ENCODE measurements at places on chromosomes 6 and 20. TPM values are rescaled to one million over a fixed set of nuclear protein-coding genes. Genes with fewer than 3 reads are reported as not detected.

DNA sequence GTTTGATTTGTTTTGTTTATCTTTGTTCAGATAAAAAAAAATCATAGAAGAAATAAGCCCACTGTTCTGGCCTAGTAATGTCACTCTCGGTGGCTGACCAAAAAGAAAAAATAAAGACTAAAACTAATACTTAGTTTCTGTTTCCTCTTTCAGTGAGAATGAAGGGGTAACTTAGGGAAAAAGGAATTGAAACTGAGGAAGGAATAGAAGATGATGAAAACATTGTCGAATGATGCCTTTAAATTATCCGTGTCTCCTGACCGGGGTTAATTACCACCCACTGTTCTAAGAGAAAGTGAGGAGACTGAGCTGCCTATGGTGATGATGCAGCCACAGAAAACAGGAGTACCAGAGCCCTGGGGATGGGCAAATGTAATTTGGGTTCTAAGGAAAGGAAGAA lies 73.1 kb downstream of the PTCHD4 start:
- no peak for DNase-seq

GRCh38 chr20:1945660-1946059 lies 48.2 kb downstream of the PDYN start:
- no peak for DNase-seq

DNA sequence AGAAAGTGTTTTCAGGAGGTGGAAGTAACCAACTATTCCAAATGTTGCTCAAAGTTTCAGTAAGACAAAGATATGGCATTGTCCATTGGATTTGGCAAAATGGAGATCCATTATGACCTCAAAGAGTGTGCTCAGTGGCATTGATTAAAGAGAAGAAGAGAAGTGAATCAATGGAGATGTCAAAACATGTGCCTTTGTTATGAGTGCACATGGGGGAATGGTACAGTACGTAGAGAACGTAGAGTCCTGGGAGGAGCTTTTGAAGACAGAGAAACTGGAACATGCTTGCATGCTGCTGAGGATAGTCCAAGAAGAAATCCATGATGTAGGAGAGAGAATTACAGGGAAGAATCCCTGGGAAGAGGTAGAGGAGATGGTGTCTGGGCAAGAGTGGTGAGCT lies 42.0 kb upstream of the PAX1 start:
- no peak for DNase-seq

- no peak for DNase-seq
These were observed 172.6 kb upstream of the BMP5 start for GRCh38 chr6:56047931-56048540.

DNA sequence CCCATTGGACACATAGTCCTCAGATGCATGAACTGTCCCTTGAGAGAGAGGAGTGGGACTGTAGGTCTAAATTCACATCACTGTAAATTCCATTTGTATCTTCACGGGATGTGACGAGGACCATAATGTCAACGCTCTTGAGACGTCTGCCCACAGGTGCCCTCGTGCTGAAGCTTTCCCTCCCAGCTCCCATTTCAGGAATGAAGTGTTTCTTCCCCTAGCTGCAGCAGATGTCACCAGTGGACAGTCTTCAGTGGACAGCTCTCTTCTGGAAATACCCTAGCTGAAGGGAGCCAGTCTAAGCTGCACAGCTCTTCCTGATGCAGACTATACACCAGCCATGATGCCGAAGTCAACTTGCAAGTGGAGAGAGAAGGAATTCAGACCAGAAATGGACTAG lies 217.4 kb upstream of the ECI2 start:
- DNase-seq: no peak

- no peak for DNase-seq
These were observed 109.2 kb upstream of the TMEM170B start for GRCh38 chr6:11428371-11428770.

- peak; percentile 5 for DNase-seq
These were observed 71.2 kb upstream of the EMILIN3 start for GRCh38 chr20:41437836-41438235.

DNA sequence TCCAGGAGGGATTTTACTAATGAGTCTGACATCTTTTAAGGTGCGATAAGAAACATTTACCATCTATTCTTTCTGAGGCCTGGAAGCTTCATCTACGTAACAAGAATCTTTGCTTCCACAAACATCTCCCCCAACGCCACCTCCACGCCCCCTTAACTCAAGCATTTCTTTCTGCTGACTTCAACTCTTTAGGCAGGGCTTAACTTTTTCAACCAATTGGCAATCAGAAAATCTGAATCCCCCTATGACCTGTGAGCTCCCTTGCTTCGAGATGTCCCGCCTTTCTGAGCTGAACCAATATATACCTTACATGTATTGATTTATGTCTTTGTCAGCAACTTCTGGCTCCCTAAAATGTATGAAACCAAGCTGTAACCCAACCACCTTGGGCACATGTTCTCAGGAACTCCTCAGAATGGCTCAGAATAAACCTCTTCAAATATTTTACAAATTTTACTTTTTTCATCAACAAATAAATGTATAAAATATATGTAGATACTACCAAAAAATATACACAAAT lies 11.5 kb downstream of the OR2H2 start:
- no peak for DNase-seq

GRCh38 chr6:16001158-16001557 lies 127.7 kb upstream of the MYLIP start:
- no peak for DNase-seq

DNA sequence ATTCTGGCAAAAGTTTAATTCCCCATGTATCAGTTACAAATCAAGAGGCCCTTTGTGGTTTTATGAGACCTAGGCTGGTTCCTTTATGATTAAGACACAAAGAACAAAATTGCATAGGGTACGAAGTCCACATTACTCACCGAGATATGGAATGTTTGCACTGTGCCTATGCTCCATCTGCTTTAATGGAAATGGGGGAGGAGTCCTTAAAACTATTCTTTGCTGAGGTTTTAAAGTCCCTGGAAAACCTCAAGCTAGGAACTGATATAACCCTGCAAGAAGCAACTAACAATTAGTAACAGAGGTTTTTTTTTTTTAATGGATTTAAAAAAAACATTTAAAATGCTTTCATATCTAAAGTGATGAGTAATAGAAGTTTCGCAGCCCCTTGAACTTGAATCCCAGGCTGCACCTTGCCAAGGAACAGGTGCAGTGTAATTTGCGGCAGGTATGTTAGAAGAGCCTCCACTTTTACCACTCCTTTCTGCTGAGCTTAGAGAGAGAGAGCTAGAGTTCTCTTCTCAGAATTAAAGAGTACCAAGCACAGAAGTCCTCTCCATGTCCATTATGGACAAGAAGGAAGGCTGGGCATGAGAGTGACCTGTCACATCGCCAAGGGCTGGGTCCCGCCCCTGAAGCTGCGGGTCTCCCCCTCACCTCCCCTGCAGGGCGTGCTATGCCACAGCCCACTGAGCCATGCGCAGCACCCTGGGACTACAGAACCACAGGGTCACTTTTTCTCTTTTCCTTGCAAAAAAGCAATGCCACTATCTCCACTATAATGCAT lies 2.3 kb downstream of the SERPINB1 start:
- DNase-seq: peak; percentile 83

DNA sequence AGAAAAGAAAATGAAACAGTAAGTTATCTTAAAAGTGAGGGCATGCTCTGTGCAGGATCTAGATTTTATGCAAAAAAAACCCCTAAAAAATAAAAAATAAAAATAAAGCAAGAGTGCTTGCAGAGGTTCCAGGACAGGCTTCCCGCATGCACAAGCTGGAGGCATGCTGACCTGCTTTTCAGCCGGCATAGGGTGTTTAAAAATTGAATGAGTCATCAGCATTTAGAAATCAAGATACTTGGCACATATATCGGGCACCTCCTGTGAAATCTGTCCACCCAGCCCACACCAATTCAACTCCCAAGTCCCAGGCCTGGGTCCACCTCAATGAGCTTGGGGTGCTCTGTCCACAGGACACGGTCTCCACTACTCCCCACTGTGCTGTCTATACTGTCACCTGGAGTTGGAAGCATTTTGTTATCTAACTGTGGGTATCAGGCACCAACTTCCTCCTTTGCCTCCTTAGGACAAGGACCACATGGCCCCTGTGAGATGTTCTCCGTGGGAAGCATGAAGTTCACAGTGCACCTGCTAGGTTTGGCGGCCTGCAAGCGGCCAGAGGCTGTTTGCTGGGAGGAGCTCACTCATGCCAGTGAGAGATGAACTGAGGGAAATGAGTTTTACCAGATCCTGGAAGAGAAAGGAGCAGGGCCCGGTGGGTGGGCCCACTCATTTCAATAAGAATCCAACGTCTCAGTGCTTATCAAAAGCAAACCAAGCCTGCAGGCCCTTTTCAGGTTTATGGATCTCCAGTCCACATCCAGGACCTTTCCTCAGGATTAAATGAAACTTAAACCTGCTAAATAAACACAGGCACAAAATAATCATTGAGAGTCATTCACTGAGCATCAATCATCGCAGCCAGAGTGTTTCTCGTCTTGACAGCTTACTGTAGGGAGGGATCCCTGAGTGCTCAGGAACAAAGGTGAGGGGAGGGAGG lies 121.1 kb downstream of the FOXA2 start:
- peak; percentile 29 for DNase-seq

GRCh38 chr20:22567944-22568871 lies 16.2 kb downstream of the FOXA2 start:
- DNase-seq: no peak

DNA sequence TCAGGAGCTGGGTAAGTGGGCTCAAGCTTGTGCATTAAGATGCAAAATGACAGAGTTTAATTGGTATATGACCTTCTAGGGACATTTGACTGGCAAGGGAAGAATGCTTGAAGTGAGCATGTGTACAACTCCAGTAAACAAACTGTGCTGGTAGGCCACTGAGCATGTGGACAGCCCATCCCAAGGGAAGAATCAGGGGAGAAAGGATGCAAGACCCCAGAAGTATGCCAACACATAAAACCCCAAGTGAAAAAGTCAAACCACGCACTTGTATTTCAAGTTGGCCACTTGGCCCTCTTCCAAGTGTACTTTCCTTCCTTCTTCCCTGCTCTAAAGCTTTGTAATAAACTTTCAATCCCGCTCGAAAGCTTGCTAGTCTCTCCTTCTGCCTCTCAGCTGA lies 10.4 kb upstream of the THBD start:
- DNase-seq: no peak

DNA sequence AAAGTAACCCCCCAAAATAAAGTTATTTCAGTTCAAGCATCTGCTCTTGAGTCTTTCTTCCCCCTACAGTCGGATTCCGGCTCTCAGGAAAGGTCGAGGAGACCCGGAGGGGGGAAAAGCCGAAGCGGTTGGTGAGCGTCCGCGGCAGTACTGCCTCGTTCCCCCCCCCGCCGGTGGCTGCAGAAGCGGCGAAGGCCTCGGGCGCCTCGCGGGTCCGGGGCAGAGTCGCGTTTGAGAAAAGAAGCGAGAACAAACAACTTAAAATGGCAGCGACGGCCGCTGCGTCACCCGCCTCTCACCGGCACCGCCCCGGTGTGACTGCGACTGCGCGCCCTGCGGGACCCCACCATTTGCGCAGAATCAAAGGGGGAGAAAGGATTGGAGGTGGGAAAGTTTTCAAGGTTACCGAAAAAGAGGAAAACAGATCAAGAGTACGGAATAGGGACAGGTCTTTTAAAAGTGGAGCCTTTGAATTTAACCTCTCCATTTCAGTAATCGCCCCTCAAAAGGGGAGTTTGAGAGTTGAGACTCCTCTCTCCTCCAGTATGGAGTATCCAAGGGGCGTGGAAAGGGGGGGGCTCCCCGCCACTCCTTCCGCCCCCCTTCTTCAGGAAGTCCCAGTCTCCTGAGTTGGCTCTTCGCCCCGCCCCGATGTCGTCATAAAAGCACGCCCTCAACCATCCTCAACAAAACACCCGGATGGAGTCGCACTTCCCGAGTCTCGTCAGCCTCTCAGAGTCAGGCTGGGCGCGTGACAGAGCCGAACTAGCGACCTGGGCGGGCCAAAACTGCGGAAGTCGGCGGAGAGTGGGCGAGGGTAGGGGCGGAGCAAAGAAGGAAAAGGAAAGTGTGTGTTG lies 1.9 kb upstream of the C6orf62 start:
- peak; percentile 100 for DNase-seq

GRCh38 chr6:132812756-132813172 lies 1.6 kb upstream of the RPS12 start:
- no peak for DNase-seq

- no peak for DNase-seq
These were observed 536 bp upstream of the FNDC1 start for GRCh38 chr6:159168536-159169192.

- peak; percentile 81 for DNase-seq
These were observed 3.1 kb upstream of the CSE1L start for GRCh38 chr20:49043000-49043399.

GRCh38 chr6:31860349-31860748 lies 2.3 kb downstream of the NEU1 start:
- no peak for DNase-seq

DNA sequence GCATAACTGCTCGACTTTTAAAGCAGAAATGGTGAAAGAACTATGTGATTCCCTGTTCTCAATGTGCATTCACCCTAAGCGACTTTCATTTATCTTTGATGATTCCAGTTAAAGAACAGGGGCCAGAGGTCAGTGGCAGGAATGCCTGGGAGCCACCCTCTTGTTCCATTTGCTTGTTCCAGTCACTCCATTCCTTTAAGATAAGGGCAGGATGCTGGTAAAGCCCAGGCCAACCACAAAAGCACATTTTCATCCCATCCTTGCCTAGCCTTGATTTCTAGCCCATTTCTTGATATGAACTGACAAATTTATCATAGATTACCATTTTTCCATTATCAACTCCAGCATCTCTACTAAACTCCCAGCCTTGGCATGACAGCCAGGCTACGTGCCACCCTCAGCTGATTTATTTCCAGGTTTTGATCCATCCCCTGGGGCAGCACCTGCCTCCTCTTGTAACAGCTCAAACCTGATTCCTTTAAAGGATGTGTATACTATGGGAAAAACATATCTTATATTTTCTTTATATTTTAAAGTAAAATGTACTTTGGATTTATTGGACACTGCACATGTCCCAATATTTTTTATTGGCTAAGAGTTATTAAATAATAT lies 19.2 kb downstream of the HMGN3 start:
- no peak for DNase-seq

DNA sequence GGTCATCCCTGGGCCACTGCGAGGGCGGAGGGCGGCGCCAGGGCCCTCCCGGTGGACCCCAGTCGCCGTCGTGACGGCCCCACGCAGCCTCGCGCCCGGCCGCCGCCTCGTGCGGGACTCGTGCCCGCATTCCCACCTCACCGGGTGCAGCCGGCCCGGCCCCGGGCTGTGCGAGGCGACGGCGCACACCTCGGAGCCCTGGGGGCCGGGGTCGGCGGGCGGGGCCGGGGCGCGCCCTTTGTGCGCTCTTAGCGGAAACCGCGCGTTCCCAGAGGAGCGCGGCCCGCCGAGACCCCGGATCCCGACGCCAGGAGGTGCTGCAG lies 5.5 kb upstream of the DLL1 start:
- DNase-seq: no peak

- no peak for DNase-seq
These were observed 6.1 kb upstream of the ALDH8A1 start for GRCh38 chr6:134956032-134956431.

Gene IDH3B
- 50.0 TPM for total RNA-seq

Gene FNDC11
- total RNA-seq: 0.45 TPM

Gene TFAP2A
- total RNA-seq: 112 TPM

Gene TMEM217
- total RNA-seq: 1.7 TPM

Gene PRIM2
- 10.8 TPM for total RNA-seq

Gene ANGPT4
- not detected for total RNA-seq

All from mammary epithelial cell (primary cell).